ENCODE measurements at places on chromosomes 2 and 18. TPM values are rescaled to one million over a fixed set of nuclear protein-coding genes. Genes with fewer than 3 reads are reported as not detected.

WDCP gene
- 37.6 TPM for total RNA-seq

HS1BP3 gene
- 11.2 TPM for total RNA-seq

RAB6C gene
- not detected for total RNA-seq

TBR1 gene
- not detected for total RNA-seq

AP1S3 gene
- total RNA-seq: 19.7 TPM

NPAS2 gene
- 1.8 TPM for total RNA-seq

LGALSL gene
- 29.2 TPM for total RNA-seq

IL36RN gene
- not detected for total RNA-seq

DNA sequence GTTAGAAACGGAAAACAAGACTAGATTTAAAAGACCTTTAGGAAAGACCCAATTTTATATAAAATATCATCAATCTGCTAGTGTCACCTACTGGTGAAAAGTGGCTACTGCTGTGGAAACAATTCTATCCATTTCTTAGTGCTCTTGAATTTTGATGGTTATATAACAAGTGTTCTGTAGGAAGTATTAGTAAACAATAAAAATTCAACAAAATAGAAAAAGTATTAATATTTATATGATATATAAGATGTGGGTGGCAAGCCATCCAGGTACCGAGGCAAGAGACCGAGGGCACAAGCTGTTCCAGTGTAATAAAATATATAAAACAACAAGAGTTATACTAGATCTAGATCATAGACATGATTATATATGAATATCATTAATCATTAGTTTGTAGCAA lies 6.2 kb upstream of the TMEM87B start:
- no peak for DNase-seq

GRCh38 chr18:62435435-62436031 lies 87.3 kb upstream of the ZCCHC2 start:
- DNase-seq: no peak

- DNase-seq: no peak
Measured at GRCh38 chr2:234193977-234194563, 143.6 kb downstream of the SPP2 start.

GRCh38 chr2:171274757-171275156 lies 114.1 kb upstream of the TLK1 start:
- DNase-seq: no peak

- no peak for DNase-seq
Measured at GRCh38 chr18:63177919-63178821, 141.4 kb downstream of the BCL2 start.

DNA sequence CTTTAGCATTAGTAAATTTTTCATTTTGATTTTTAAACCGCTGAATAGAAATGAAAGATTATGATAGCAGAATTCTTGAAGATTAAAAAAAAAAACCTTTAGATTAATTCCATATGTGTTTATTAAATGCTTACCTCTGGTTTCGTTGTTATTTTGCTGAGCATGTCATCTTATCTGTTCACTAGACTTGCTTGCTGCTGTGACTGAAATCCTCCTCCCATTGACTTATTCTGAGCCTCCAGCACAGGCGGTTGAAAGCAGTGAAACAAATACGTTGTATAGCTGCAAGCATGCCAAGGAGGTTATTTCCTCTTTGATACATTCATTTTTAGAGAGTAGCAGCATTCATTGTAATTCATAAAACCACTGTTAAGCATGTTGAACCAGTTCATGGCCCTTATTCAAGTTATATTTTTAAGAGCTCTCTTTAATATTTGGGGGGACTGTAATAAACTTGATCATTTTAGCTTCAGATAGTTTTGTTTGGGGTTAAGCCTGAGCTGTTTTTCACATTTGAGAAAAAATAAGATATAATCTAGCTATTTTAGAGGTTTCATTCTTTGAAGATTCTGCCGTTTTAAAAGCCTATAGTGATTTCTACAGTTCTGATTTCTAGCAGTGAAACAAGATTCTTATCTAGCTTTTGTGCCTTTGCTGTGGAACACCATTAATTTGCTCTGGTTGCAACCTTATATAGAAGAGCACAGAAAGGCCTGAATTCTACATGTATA lies at the start of gene HTR2B:
Gene HTR2B, minus strand, starts transcription at position 205 of the 731 bp plus-strand sequence. CDS start 1,278 bp downstream, outside the sequence.
- DNase-seq: no peak

GRCh38 chr2:48423376-48423775 lies 106.6 kb upstream of the STON1 start:
- DNase-seq: no peak

DNA sequence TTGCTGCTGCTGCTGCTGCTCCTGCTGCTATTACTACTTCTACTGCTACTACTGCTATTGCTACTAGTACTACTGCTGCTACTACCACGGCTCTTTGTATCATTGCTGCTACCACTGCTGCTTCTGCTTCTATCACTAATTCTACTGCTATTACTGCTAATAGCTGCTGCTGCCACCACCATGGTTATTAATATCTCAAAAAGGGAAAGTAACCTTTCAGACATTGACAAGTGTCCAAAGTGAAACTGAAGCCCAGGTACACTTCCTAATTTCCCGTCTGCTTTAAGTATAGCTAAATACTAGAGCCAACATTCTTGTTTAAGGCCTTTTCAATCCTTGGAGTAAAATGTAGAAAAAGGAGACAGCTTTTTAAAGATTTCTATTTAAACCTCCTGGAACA lies 45.4 kb upstream of the EHBP1 start:
- no peak for DNase-seq

- DNase-seq: no peak
Measured at GRCh38 chr2:218998414-218999002, 5.3 kb upstream of the CRYBA2 start.

DNA sequence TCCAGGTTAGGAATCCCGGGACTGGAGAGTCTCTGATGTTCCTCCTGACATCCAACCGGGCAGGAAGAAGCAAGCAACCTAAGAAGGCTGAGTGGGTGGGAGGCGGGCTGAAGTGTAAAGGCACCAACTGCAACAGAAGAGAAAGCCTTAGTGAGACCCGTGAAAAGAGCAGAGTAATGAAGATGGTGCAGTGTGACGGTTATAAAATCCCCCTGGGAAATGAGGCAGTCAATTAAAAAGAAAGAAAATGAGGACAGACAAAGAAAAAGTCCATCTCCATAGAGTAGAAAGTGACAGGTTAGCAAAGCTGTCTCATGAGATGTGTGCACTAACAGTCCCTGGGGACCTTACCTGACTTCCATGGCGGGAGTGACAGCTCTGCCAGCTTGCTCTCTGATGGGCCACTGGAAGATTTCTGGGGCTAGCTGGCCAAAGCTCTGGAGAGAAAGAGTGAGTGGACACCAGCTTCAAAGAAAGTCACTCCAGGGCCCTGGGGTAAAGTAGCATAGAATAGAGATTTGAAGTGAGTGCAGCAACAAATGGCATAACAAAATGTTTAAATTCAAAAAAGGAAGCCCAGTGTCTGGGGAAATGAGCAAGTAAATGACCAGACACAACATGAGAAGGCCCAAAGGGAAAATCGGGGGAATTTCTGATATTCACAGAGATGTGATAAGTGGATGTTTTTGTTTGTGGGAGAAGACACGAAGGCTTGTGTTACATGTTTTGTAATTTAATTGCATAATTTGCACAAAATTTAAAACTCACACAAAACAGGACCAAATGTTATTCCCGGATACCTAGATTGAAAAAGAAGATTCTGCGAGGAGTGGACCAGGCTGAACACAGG lies 44.1 kb upstream of the IGFBP2 start:
- DNase-seq: no peak

GRCh38 chr2:1502891-1503304 lies 89.6 kb downstream of the TPO start:
- no peak for DNase-seq

DNA sequence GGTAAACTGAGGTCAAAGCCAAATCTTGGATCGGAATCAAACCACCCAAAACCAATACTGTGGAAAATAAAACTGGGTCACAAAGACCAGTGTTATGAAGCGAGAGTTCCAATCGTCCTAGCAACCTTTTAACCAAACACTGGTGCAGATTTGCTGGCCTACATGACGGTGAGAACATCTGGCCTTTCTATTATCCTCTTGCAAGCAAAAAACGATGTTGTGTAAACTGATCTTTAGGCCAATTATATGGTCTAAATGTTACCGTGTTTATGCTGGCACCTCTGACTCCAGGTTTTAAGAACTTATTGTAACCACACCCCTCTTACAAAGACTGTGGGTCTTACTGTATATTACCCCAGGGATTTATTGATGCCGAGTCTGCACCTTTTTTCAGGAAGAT lies 145.9 kb downstream of the GFPT1 start:
- DNase-seq: no peak

DNA sequence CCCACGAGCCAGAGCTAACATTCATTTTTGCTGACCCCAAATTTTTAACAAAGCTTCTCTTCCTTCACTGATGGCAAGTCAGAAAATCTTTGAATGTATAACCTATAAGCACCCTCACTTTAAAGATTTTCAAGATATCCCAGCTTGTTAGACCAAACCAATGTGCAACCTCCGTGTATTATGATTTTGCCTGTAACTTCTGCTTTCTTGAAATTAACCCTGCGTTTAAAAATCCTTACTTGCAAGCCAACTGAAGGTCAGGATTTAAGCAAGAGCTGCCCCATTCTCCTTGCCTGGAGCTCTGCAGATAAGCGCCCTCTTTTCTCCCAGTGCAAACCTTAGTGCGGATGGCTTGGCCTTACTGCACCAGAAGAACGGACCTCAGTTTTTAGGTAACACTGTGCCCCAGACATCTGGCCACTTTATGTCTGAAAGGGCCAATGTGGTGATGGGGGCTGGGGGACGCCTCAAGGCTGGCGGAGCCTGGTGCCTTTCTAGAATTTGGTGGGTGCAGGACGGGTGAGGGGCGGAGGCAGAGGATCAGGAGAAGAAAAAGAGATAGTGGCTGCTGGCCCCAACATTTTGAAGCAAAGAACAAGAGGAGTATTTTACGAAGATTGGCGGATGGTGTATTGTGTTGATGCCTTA lies 805 bp upstream of the TNFRSF11A start:
- no peak for DNase-seq

DNA sequence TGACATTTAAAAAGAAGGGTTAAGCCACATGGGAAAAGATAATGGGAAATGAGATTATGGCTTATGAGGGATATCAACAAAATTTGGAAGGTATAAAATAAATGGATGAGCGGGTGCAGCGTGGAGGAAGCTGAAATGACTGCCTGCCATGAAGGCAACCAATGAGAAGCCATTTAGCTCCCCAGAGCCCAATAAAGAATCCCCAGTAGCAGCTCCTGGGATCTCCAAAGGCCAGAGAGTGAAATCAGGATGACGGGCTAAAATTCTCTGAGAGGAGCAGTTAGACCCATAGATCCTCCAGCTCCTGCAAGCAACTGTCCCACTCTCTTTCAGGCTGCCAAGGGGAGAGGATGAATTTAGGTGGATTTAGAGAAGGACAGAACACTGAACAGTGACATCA lies 12.9 kb upstream of the MAPRE3 start:
- no peak for DNase-seq

Measured in H1 (cell line).